ENCODE measurements at places on chromosomes 2 and 18. TPM values are rescaled to one million over a fixed set of nuclear protein-coding genes. Genes with fewer than 3 reads are reported as not detected.

Gene CD302
- total RNA-seq: 15.9 TPM

Gene AGXT
- total RNA-seq: not detected

Gene FEV
- not detected for total RNA-seq

Gene ERICH2
- not detected for total RNA-seq

Gene FIGN
- 6.5 TPM for total RNA-seq

Gene LYG2
- not detected for total RNA-seq

Gene OTOS
- not detected for total RNA-seq

Gene C1QL2
- total RNA-seq: not detected

Gene CROCC2
- not detected for total RNA-seq

Gene NYAP2
- not detected for total RNA-seq

Gene REG1B
- not detected for total RNA-seq

Gene CD8B
- not detected for total RNA-seq

Gene UGT1A8
- total RNA-seq: not detected

Gene MAL
- total RNA-seq: not detected

Gene RGPD3
- total RNA-seq: 0.53 TPM

Gene KLHL30
- not detected for total RNA-seq

Gene ANKRD30B
- total RNA-seq: not detected

Gene PRSS56
- not detected for total RNA-seq

Gene RGPD5
- total RNA-seq: 72.5 TPM

Gene SLC30A3
- total RNA-seq: not detected

Gene COL3A1
- 1.0 TPM for total RNA-seq

Gene CNNM3
- total RNA-seq: 9.6 TPM

Gene FRZB
- not detected for total RNA-seq

Gene ERFE
- 1.2 TPM for total RNA-seq

Gene CCDC102B
- total RNA-seq: 0.93 TPM

Gene ZSCAN30
- 24.6 TPM for total RNA-seq

Gene OSGEPL1
- 10.5 TPM for total RNA-seq

Gene KIAA2012
- total RNA-seq: not detected

Gene NOP58
- total RNA-seq: 148 TPM

Gene PPP1R1C
- total RNA-seq: 0.53 TPM

Gene LYG1
- total RNA-seq: 0.57 TPM
